ENCODE measurements at places on chromosomes 2 and 18.

GRCh38 chr2:112012556-112012955, 42.5 kb upstream of the TMEM87B start:
- DNase-seq: no peak

- DNase-seq: no peak
These were observed 35.6 kb downstream of the RMC1 start for GRCh38 chr18:23538870-23539269.

DNA sequence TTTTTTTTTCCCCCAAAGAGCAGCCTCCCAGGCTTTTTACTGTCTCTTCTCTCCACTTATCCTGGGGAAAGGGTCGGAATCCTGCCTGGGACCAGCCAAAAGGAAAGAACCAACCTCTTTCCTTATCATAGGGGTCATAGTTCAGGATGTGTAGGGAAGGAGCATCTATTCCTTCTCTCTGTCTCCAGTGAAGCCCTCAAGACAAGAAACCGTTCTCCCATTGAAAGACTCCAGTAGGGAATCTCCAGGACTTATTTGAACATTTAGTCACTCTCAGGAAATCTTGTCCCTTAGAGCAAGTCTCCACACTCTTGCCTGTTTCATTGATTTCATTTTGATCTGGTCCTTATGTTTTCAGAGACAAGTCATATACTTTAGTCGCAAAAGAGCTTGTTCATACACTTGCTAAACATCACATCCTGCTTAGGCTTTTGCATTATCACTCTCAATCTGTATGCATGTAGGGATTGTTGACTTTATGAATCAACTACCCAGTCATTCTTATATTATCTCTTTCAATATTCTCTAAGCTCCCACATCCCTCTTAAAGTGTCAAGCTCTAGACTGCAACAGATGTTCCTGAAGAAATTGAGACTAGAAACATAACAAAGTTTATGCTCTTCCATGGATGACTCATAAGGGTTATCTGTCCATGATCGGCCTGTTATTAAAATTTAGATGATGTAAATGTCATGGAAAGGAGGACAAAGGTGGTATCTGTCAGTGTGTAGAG, 116.2 kb upstream of the ST6GAL2 start:
- DNase-seq: no peak

GRCh38 chr18:48781163-48781987, 169.4 kb downstream of the SMAD7 start:
- DNase-seq: no peak

GRCh38 chr2:73107211-73107926, 5.4 kb downstream of the RAB11FIP5 start:
- no peak for DNase-seq

DNA sequence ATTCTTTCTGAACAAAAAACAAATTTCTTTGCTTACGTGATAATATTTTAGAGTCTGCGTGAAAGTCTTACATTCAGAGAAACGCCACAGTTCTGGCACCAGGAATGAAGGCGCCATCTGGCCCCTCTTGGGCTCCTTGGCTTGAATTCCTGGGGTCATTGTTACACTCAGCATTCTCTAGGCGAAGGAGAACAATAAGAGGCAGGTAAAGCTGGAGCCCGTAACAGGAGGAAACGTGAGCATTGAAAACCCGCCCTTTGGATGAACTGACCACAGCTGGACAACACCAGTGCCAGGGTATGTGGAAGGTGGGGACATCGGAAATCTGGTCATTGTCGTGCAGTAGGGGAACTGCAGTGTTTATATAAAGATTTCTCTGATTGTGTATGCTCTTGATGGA, 144.8 kb downstream of the RNF152 start:
- DNase-seq: no peak

DNA sequence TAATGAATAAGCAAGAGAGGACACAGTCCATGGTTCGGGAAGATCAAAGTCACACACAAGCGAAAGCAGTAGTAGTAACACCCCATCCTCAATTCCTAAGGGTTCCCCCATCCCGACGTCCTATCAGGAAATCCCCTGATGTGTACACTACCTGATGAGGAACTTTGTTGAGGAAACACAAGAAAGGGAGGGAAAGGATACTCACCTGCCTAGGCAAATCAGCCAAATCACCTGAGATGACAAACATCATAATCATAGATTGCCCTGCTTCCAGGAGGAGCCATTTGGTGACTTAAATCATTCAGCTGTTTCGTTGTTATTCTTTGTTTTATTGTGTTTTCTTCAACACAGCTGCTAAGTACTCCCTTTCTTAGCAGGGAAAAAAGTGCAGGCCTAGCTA, 55.5 kb upstream of the SPOPL start:
- no peak for DNase-seq

GRCh38 chr2:73415906-73416305, 30.3 kb downstream of the ALMS1 start:
- no peak for DNase-seq

DNA sequence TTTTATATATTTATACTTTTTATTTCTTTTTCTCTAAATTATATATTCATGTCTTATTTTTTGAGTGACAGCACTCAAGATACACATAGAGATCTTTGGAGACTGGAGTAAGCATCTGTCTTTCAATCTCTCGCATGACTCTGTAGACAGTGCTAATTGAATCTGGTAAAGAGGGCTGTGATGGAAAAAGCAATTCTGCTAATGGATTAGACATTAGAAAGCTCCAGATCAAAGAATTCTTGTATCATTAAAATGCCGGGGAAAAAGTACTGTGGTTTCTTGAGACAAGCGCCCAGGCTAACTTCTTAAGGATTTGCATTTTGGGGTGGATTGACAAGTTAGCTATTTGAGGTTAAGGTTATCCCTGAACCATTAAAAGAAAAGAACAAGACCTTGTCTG, 383.1 kb upstream of the TNP1 start:
- DNase-seq: no peak

All from activated CD4-positive, CD25-positive, alpha-beta regulatory T cell (primary cell).